Stimulated activated CD4-positive, alpha-beta T cell treated with anti-CD3 and anti-CD28 coated beads, TNF-alpha, amount 100 ng/mL, for 4 hours (primary cell): ENCODE measurements at places on chromosomes 16 and 17.

GRCh38 chr16:47724115-47724785 is 263.1 kb downstream of the PHKB start:
- no peak for DNase-seq

GRCh38 chr17:12296209-12296625 is 275.5 kb downstream of the MAP2K4 start:
- no peak for DNase-seq

DNA sequence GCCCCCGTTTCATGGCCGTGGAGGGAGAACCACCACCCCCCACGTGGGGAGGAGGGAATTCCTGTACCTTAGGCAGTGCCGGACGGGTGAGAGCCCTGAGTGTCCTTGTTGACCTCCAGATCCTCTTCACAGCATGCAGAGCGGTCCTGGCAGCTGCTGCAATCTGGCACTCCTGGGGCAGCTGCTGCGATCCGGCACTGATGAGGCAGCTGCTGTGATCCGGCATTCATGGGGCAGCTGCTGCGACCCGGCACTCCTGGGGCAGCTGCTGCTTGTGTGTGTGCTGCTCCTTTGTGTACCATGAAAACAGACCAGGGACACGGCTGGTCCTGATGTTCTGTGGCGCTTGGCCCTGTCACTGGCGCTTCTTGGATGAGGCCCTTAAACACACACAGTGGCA is 12.8 kb downstream of the ZNF778 start:
- DNase-seq = no peak

DNA sequence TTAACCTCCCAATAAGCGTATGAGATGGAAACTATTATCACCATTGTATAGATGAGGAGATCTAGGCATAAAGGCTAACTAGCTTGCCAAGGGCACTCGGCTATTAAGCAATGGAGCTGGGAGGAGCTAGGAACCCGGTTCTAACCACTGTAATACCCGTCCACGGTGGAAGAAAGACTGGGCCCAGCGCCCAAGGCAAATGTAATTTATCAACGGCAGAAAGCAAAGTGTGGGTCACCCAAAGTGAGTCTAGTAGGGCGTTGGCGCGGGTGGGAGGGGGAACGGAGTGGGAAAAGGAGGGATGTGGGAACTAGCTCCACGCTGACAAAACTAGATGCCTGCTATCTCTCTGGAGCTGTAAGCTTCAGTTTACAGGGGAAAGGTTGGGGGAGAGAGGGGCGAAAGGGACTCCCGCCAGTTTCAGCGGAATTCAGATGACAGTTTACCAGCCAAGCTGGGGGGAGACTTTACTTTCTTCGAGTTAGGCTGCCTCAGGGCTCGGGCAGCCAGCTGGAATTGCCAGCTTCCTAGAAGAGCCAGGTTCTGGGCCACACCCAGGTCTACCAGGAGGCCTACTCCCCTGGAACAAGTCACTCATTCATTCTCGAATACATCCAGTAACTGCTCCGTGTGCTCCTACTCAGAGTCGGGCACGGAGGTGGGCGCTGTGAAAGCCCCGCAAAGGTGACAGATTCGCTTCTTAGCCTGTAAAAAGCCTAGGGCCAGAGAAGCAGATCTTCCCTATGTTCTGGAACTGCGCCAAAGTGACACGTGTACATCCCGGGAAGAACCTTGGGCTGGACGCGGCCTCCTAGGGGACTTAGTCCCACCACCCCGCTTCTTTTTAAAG is 837 bp downstream of the LRRC59 start:
- DNase-seq = no peak

DNA sequence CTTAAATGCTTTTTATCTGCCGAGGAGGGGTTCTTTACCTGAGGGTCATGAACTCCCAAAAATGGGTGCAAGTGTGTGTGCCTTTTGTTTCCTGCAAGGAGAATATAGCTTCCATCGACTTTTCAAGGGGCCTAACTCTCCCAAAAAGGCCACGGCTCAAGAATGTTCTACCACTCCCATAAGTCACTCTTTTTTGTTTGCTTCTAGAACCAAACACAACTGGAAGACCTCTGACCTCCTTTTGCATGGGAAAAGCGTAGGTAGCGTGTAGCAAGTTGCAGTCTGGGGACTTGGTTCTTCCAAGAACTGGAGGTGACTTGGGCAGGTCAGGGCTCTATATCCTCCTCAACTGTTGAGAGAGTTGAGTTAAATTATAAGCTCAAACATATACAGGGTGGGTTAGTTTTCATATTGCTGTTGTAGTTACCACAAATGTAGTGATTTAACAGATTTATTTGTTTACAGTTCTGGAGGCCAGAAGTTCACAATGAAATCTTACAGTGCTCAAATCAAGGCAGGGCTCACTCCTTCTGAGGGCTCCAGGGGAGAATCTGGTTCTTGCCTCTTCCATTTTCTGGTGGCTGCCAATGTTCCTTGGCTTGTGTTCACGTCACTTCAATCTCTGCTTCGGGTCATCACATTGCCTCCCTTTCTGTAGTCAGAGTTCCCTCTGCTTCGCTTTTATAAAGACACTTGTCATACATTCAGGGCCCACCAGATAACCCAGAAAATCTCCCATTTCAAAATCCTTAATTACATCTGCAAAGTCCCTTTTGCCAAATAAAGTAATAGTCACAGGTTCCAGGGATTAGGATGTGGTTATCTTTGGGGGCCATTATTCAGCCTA is 1.4 kb downstream of the TMEM97 start:
- DNase-seq = no peak

GRCh38 chr16:66911112-66911511 is 7.6 kb downstream of the CDH16 start:
- DNase-seq = no peak

GRCh38 chr17:56624912-56625311 is 31.4 kb downstream of the NOG start:
- no peak for DNase-seq

DNA sequence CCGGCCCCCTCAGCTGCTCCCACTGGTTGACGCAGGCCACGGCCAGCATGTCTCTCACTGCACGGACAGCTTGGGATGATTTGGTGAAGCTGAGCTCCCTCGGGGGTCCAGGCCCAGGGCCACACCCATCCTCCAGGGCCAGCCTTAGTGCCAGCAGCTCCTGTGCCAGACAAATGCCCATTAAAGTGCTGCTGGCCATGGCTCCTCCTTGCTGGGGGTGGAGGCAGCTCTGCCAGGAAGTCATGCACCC is 2.5 kb downstream of the TRIM47 start:
- DNase-seq = no peak

- DNase-seq = no peak
These were observed 4.7 kb downstream of the PLEKHG4 start for GRCh38 chr16:67283826-67284555.

- DNase-seq = no peak
These were observed 13.3 kb upstream of the CAVIN1 start for GRCh38 chr17:42436391-42436790.

DNA sequence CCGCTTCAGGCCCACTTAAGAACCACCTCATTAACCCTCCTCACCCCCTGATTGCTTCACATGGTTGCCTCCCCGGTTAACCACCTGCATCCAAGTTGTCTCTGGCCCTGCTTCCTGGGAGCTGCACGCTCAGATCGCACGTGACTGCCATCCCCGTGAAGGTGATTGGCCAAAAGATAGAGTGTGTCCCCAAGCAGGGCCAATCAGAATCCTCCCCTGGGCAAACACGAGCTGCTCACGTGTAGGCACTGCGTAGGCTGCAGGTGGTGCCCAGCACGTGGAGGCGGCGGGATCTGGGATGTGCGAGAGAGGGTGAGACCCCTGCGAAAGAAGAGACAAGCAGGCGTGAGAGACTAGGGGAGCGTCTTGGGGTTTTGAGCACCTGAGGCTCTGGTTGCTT is 111.8 kb upstream of the CRHR1 start:
- no peak for DNase-seq
